Left kidney (tissue), 8 donors: ENCODE measurements at places on chromosomes 1 and 21.
A peak's percentile ranks its signal among the peaks of the same experiment; 100 is the strongest.

- no peak for DNase-seq
Measured at GRCh38 chr1:98493469-98493868, 168.1 kb upstream of the SNX7 start.

GRCh38 chr1:201359031-201359872, 18.2 kb downstream of the TNNT2 start:
- DNase-seq: no peak

GRCh38 chr1:42340093-42340492, 5.1 kb upstream of the FOXJ3 start:
- DNase-seq: no peak

DNA sequence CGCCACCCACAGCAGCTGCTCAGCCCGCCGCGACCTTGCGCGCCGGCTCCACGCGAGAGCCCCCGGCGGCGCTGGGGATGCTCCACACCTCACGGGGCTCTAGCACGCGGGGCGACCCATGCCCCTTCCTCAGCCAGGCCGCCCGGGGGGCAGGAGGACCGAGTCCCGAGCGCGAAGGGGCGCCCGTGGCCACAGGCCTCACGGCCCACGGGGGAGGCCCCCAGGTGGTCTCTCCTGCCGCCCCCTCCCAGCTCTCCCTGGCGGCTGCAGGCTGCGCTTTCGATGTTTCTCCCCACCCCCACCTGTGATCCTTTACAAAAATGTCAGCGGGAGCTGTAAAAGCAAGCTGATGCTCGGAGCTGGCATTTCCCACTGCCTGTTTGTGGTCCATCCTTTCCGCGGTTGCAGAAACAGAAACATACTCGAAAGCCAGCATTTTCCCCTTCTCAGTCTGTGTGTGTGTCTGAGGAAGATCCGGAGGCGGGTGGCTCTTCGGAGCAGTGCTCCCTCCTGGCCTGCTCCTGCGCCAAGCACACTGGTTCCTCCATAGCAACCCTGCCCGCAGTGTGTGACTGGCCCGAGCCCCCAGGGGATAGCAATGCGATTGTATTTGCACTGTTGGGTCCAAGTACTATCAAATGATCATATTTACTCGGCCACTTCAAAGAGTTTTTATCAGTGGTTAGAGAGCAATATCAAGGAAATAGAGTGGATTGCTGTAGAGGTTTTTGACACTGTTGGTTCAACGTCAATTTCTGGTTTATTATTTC, 2.1 kb downstream of the KIF26B start:
- no peak for DNase-seq

- DNase-seq: no peak
Measured at GRCh38 chr1:50091068-50091467, 17.7 kb upstream of the ELAVL4 start.

GRCh38 chr1:113917400-113918082, 11.6 kb upstream of the HIPK1 start:
- DNase-seq: no peak

DNA sequence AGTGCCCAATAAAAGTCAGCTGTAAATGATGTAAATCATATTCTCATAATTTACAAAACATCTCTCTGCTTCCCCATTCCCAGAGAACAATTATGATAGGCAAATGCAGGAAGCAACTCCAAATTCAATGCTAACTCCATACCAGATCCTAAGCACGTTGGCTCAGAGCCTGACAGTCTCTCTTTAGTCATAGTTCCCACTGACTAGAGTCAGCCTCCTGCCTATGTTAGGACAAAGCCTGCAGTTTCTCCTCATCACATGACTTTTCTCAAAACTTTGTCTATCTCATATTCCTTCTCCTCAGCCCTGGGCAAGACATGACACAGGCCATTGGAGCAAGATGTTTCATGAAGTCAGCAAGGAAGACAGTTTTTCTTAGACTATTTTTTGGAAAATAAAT, 101.5 kb upstream of the COL24A1 start:
- DNase-seq: no peak

GRCh38 chr1:35568975-35569395, 4.1 kb upstream of the TFAP2E start:
- peak; percentile 71 for DNase-seq

GRCh38 chr21:22164912-22165311, 1166.7 kb downstream of the NCAM2 start:
- no peak for DNase-seq

DNA sequence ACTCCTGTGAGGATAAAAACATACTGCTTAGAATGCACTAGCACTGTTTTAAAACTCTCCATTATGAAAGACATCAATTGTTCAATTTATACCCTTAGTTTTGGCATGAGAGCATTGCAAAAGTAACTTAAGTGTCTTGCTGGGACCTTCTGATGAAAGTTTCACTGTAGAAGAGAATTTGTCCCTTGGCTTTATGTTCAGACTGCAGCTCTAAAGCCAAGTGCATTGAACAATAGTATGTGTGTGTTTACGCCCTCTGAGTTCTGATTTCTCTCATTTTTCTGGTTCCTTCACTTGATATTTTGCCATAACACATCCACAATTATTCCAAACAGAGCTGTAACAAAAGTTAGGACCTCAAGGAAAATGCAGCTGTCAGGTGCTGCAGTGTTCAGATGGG, 474.6 kb downstream of the DISC1 start:
- no peak for DNase-seq

DNA sequence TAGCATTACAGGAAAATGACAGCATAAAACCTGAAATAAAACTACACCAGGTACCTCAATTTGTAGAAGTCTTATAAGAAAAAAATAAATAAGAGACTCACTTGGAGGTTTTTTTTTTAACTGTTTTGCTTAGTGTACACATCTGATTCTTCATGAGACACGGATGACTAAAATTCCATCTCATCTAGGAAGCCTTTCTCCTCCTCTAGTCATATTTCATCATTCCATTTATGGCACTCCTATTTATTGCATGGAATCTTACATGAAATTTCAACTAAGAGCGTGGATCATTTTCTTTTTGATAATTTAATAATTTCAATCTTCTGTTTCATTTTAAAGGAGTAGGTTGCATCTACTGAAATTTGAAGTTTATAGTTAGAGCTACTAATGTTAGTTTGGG, 1.6 kb upstream of the PTGS2 start:
- no peak for DNase-seq

DNA sequence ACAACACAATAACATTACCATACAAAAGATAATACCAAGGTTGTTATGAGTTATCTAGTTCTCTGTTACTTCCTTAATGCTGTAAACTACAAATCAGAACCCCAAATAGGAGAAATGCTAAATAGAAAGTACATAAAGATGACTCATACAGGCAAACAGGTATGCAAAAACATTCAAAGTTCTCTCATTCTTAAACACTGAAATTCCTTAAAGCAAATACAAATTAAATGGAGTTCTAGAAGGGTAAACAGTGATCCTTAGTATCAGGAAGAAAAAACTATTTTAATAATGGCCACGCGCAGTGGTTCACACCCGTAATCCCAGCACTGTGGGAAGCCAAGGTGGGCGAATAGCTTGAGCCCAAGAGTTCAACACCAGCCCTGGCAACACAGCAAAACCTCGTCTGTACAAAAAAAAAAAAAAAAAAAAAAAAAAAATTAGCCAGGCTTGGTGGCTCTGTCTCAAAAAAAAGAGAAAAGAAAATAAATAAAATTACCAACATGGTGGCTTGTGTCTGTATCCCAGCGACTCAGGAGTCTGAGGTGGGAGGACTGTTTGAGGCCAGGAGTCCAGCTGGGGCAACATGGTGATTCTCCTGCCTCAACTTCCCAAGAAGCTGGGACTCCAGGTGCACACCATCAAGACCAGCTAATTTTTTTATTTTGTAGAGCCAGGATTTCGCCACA, 17.5 kb downstream of the FBXO42 start:
- DNase-seq: no peak

DNA sequence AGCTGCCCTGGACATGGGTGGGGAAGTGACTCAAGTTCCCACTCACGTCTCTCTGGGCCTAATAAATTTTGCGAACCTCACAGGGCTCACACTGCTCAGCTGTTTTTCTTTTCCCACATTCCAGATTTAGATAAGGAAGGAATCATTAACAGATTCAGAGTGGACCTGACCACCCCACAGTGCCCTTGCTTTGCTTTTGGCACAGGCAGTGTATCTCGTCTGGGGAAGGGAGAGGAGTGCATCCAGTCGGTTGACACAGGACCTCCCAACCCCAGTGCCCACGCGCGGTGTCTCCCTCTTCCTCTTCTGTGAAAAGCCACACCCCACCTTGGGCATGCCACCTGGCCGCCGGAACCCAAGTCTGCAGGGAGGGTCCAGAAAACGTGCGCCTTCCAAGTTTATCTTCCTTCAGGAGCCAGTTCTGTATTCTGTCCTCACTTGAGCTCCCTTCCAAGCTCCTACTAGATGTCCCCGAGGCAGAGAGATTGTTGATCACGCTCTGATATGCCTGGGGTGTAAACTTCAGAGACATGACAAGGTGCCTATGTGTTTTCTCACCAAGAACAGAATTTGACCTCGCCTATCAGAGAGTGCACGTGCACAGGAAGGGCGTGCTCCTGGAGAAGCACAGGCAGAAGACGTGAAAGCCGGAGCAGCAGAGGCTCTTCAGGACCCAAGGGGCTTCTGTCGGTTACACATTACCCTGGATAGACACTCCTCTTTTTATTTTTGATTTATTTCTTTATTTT, 9.5 kb upstream of the SLC2A5 start:
- no peak for DNase-seq

DNA sequence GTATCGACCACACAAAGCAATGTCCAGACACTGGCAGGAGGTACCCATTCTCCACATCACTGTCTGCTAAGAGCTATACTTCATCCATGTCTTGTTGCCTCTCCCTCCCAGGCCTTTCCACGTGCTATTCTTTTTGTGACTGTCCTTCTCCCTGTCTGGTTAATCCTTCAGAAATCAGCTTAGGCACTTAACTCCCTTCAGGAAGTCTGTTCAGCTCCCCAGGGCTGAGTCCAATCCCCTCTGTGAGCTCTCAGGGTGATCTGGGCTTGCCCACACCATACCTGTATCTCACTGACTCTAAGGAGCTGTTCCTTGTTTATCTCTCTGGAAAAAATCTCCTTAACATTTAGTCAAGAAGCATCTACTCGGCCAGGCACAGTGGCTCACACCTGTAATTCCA, 69.4 kb downstream of the NID1 start:
- no peak for DNase-seq

DNA sequence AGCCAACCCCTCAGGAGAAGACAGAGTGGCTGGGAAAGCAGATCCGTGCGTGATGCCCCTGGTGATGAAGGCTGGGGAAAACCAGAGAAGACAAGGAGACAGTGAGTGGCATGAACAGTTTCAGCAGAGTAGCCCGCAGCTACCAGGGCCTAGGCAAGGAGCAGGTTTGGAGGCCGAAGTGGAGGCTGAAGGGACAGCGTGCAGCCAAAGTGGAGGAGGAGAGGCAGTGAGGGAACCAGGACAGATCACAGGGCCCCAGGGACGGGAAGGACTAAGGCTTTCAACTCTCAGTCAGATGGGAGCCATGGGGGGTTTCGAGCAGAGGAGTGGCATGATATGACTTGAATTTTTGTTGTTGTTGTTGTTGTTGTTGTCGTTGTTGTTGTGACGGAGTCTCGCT, 59.9 kb upstream of the SELENON start:
- no peak for DNase-seq

GRCh38 chr1:42385283-42385682, 4.7 kb downstream of the RIMKLA start:
- DNase-seq: no peak

DNA sequence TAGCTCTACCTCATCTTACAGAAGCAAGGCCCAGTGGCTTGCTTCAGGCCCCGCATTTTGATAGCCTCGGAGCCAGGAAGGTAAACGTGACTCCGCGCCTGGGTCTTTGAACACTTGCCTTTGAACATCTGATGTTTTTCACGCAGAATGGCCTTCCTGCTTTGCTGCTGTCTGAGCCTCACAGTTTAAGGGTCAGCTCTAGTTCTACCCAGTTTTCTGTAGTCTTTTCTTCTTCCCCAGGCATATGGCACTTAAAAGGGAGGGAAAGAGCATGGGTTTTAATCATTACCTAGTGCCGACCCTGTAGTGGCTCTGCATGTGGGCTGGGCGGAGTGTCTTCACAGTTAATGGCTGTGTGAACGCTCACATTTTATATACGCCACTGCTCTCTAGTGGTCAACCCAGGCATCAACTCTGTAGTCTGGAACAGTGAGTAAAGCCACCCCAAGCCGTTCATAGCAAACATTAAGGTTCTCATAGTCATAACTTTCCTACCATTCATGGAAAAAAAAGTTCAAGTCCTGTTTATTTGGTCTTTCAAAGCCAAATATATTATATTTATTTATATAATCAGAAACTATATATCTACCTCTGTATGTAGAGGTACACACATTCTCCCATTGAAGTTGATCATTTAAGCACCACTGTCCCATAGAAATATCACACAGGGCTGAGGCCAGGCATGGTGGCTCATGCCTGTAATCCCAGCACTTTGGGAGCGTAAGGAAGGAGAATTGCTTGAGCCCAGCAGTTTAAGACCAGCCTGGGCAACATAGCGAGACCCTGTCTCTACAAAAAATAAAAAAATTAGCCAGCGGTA, 78.1 kb downstream of the IER5 start:
- peak; percentile 84 for DNase-seq

DNA sequence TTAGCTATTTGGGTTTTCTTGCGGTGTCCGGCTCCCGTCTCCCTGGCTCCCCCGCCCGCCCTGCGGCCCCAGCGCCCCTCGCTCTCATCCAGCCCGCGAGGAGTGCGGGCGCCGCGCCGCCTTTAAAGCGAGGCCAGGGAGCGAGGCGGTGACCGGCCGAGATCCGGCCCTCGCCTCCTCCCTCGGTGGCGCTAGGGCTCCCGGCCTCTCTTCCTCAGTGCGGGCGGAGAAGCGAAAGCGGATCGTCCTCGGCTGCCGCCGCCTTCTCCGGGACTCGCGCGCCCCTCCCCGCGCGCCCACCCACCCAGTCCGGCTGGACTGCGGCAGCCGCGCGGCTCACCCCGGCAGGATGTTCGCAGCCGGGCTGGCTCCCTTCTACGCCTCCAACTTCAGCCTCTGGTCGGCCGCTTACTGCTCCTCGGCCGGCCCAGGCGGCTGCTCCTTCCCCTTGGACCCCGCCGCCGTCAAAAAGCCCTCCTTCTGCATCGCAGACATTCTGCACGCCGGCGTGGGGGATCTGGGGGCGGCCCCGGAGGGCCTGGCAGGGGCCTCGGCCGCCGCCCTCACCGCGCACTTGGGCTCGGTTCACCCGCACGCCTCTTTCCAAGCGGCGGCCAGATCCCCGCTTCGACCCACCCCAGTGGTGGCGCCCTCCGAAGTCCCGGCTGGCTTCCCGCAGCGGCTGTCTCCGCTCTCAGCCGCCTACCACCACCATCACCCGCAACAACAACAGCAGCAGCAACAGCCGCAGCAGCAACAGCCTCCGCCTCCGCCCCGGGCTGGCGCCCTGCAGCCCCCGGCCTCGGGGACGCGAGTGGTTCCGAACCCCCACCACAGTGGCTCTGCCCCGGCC, 492 bp downstream of the HLX start:
- DNase-seq: no peak

GRCh38 chr1:246785494-246786111, 61.4 kb downstream of the SCCPDH start:
- DNase-seq: no peak
